Progenitor cell of endocrine pancreas (in vitro differentiated cells): ENCODE measurements at places on chromosomes 3 and 15. TPM values are rescaled to one million over a fixed set of nuclear protein-coding genes. Genes with fewer than 3 reads are reported as not detected.

The ATP13A4 gene
- 6.8 and 8.1 TPM in 2 replicates for total RNA-seq

The KBTBD8 gene
- total RNA-seq: 5.8 and 6.1 TPM in 2 replicates

The SLC22A14 gene
- total RNA-seq: 0.18 and 0.72 TPM in 2 replicates

The GPR160 gene
- 33.7 and 44.3 TPM in 2 replicates for total RNA-seq

- H3K4me1 ChIP-seq: peaks cover 3% of the 10 kb centered on the region
- peak; percentile 86 for DNase-seq
- no peaks in the 10 kb centered on the region for H3K36me3 ChIP-seq
- H3K27me3 ChIP-seq: peaks cover 82% of the 10 kb centered on the region
- peak overlapping the region; percentile 71 for H3K4me3 ChIP-seq
Observed at GRCh38 chr3:138935863-138936740, 10.8 kb downstream of the FOXL2 start.

- H3K4me1 ChIP-seq: no peaks in the 10 kb centered on the region
- H3K4me3 ChIP-seq: no peak overlapping the region
- no peak overlapping the region for H3K27ac ChIP-seq
Observed at GRCh38 chr3:144590854-144591253, 619.2 kb downstream of the DIPK2A start.

DNA sequence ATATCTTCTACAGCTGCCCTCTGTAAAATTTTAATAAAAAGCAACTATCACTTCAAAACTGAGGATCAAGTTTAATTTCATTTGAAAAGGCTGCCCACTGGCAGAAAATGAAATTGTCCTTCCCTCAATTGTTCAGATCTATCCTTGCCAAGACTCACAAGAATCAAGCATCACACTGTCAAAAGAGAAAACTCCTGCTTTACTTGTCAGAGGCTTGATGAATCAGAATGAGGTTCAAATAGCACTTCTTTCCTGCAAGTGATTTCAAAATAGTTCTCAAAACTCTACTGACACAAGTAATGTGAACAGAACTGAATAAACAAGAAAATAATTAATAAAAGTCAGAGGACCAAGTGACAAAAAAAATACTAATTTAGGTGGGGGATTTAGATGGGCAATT lies 70.6 kb downstream of the GOLIM4 start:
- no peak overlapping the region for H3K4me3 ChIP-seq
- H3K4me1 ChIP-seq: no peaks in the 10 kb centered on the region
- no peak for DNase-seq

DNA sequence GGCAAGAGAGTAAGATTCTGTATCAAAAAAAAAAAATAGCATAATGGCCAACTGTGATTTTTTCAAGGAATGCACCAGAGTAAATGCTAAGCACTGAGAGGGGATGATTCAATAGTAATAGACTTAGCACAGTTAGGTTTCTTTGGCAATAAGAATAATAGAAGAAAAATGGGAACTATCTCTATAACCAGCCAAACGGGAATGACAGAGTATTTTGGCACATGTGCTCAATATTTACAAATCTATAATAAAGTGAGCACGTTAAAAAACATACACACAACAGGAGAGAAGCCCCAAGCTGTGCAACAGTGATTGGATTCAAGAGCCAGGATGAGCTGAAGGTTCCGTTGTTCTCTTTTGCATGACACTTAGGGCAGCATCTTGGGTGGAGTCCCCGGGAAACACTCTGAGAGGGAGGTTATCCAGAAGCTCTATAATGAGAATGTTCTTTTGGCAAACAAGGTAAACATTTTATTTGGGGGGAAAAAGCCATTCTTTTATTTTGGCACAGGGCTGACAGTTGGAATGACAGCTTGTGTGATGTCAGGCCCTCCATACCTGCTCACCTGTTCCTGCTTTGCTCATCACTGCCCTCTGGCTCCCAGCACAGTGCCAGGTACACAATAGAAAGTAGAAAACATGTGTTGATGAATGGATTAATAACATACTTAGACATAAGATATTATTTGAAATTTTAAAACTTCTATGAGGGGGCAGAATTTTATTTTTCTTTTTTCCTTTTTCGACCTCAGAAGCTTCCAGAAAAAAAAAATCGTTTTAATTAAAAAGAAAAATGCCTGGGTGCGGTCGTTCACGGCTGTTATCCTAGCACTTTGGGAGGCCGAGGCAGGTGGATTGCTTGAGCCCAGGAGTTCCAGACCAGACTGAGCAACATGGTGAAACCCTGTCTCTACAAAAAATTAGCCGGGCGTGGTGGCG lies 44.0 kb upstream of the MUC4 start:
- H3K4me1 ChIP-seq: peaks cover 10% of the 10 kb centered on the region
- DNase-seq: no peak
- no peaks in the 10 kb centered on the region for H3K36me3 ChIP-seq
- H3K27ac ChIP-seq: no peak overlapping the region

DNA sequence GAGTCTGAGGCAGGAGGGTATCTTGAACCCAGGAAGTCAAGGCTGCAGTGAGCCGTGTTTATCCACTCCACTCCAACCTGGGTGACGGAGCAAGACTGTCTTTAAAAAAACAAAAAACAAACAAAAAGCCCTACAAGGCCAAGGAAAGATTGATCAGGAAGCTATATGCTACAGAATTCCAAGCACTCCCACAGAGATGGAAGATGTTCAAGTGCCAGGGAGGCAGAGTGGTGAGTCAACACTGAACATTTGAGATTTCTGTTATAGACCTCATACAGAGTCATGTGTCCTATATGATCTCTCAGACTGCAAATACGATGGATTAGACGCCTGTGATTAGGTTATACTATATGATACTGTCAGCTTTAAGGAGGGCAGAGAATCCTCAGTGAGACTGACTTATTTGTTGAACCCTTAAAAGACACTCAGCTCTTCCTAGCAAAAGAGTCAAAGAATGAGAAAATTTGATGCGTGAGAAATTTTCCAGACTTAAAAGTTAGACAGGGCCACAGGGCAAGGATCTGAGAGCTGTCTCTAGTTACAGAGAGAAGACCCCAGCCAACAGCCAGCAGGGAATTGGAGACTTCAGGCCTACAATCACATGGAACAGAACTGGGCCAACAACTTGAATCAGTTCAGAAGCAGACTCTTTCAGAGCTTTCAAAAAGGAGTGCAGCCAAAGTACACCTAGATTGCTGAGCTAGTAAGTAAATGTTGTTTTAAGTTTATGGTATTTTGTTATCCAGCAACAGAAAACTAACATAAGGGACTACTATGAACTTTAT lies 107.6 kb downstream of the PIK3CB start:
- H3K36me3 ChIP-seq: peaks cover 4% of the 10 kb centered on the region
- peak overlapping the region; percentile 13 for H3K27ac ChIP-seq
- DNase-seq: no peak
- H3K27me3 ChIP-seq: no peaks in the 10 kb centered on the region

GRCh38 chr3:81658322-81658997 lies 103.0 kb downstream of the GBE1 start:
- DNase-seq: no peak
- H3K36me3 ChIP-seq: no peaks in the 10 kb centered on the region
- H3K4me1 ChIP-seq: peaks cover 7% of the 10 kb centered on the region
- H3K27me3 ChIP-seq: no peaks in the 10 kb centered on the region
- H3K27ac ChIP-seq: peak overlapping the region; percentile 11

- peaks cover 15% of the 10 kb centered on the region for H3K4me1 ChIP-seq
- H3K27ac ChIP-seq: no peak overlapping the region
- no peak for DNase-seq
- H3K27me3 ChIP-seq: peaks cover 11% of the 10 kb centered on the region
Observed at GRCh38 chr3:53776494-53777101, 69.6 kb downstream of the CHDH start.

DNA sequence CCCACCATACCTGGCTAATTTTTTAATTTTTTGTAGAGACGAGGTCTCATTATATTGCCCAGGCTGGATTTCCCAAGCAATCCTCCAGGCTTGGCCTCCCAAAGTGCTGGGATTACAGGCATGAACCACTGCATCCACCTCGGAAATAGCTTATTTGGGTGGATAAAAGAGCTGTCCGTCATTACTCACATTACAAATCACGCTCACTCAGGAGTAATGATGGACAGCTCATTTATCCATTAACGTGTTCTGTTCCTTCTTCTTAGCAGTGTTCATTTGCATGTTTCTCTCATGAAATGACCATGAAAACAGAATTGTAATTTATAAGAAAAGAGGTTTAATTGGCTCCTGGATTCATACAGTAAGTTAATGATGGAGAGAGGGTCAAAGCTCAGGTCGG lies 9.8 kb downstream of the SV2B start:
- no peak overlapping the region for H3K27ac ChIP-seq
- H3K27me3 ChIP-seq: peaks cover 44% of the 10 kb centered on the region
- no peak overlapping the region for H3K4me3 ChIP-seq
- peaks cover 2% of the 10 kb centered on the region for H3K36me3 ChIP-seq

DNA sequence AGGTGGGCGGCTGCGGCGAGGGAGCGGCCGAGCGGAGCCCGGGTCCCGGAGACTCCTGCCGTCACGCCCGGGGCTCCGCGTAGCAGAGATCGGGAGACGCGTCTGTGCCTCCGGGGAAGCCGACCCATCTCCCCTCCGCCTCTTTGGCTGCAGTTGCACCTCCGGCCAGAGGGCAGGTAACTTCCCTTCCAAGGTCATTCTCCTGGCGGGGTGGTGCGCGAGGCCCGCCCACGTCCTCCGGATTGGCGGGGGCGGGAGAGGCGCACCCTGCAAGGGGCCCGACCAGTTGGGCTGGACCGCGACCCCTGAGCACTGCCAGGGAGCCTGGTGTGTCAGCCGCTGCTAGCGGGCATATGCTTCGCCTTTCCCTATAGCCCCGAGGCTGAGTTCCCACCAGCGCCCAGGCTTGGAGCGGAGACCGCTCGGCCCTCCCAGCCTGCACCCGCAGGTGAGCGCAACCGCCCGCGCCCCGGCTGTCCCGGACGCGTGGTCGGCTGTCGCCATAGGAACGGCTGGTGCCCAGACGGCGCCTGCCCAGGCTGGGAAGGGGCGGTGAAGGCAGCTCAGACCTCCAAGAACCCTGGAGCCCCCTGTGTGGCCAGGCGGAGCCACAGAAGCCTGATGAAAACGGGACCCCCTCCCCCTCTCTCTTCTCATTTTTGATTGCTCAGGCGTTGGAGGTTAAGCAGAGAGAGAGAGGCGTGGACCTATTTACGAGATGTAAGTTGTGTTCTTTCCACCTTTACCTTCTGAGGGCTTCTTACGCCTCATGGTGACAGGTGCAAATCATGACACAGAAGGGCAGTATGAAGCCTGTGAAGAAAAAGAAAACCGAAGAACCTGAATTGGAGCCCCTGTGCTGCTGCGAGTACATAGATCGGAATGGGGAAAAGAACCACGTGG lies 453 bp downstream of the ZDHHC23 start:
- H3K4me1 ChIP-seq: peaks cover 13% of the 10 kb centered on the region
- peak overlapping the region; percentile 70 for H3K4me3 ChIP-seq
- H3K27me3 ChIP-seq: peaks cover 19% of the 10 kb centered on the region
- H3K36me3 ChIP-seq: peaks cover 8% of the 10 kb centered on the region
- peak; percentile 58 for DNase-seq

DNA sequence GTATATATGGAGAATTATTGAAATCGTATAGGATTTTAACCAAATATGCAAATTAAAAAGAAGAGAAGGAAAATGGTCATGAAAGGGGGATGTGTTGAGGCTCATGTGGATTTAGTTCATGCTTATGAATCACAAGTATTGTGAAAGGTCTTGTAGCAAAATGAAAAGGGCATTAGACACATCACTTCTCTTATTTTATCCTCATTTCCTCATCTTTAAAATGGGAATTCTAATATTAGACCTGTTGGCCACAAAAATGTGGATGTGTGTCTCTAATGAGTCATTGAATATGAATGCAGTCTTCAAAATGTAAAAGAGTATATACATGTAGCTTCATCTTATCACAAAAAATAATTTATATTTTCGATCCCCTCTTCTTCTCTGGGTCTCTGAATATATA lies 14.9 kb upstream of the ALCAM start:
- no peak overlapping the region for H3K4me3 ChIP-seq
- H3K27me3 ChIP-seq: peaks cover 48% of the 10 kb centered on the region
- H3K4me1 ChIP-seq: peaks cover 8% of the 10 kb centered on the region
- DNase-seq: no peak

DNA sequence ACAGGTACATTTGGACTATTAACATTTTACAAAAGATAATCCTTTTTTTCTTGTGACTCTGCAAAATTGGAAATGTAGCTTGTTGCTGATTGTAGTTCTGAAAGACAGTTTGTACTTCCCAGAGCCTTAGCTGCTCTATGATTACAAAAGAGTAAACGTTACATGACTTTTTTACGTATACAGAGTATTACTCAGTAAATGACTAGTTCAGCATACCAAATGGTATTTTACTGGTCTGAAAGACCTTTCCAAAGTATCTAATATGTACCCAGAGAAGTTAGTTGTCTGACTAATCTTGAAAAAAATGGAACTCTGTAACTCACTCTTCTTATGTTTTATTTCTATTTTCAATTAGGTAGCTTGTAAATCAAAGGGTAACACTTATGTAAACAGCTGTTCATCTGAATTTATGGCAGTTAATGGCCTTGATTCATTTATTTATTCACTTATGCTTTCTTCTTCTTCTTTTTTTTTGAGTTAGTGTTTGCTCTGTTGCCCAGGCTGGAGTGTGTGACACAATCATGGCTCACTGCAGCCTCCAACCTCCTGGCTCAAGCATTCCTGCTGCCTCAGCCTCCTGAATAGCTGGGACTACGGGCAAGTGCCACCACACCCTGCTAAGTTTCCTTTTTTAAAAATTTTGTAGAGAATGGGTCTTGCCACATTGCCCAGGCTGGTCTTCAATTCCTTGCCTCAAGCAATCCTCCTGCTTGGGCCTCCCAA lies 151.7 kb downstream of the C3orf38 start:
- no peak overlapping the region for H3K4me3 ChIP-seq
- H3K36me3 ChIP-seq: no peaks in the 10 kb centered on the region
- no peaks in the 10 kb centered on the region for H3K27me3 ChIP-seq
- H3K4me1 ChIP-seq: peaks cover 2% of the 10 kb centered on the region

GRCh38 chr15:75646944-75647364 lies 758 bp upstream of the SNX33 start:
- H3K27me3 ChIP-seq: peaks cover 8% of the 10 kb centered on the region
- DNase-seq: no peak
- peaks cover 42% of the 10 kb centered on the region for H3K4me1 ChIP-seq
- peak overlapping the region; percentile 87 for H3K27ac ChIP-seq
- H3K4me3 ChIP-seq: peak overlapping the region; percentile 90
- peaks cover 13% of the 10 kb centered on the region for H3K36me3 ChIP-seq

DNA sequence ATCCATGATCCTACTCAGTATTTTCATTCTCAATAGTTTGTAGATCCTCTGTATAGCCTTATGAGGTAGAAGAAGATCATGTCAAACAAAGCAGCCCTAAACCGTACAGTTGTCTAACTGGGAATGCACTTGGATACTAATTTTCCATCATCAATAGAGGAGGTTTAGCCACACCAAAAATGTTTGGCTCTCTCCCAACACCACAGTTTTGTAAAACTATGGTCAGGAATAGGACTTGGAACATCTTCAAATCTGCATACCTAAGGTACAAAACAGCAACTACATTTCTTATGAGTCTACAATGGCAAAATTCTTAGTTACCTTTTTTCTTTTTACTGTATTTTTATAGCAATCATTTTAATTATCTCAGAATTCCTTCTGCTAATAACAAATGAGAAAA lies 1001.6 kb downstream of the ROBO2 start:
- H3K4me3 ChIP-seq: no peak overlapping the region
- H3K4me1 ChIP-seq: peaks cover 4% of the 10 kb centered on the region
- DNase-seq: no peak
- no peak overlapping the region for H3K27ac ChIP-seq
- no peaks in the 10 kb centered on the region for H3K36me3 ChIP-seq
- no peaks in the 10 kb centered on the region for H3K27me3 ChIP-seq

GRCh38 chr3:22263042-22263441 lies 512.0 kb upstream of the ZNF385D start:
- no peaks in the 10 kb centered on the region for H3K36me3 ChIP-seq
- no peak overlapping the region for H3K27ac ChIP-seq
- H3K27me3 ChIP-seq: no peaks in the 10 kb centered on the region
- no peak overlapping the region for H3K4me3 ChIP-seq

- no peak for DNase-seq
- peaks cover 18% of the 10 kb centered on the region for H3K4me1 ChIP-seq
- peak overlapping the region; percentile 5 for H3K4me3 ChIP-seq
- no peaks in the 10 kb centered on the region for H3K36me3 ChIP-seq
- H3K27ac ChIP-seq: peak overlapping the region; percentile 62
Observed at GRCh38 chr15:66843581-66843980, 141.5 kb downstream of the SMAD6 start.
